ENCODE measurements at places on chromosomes 2 and 18.

DNA sequence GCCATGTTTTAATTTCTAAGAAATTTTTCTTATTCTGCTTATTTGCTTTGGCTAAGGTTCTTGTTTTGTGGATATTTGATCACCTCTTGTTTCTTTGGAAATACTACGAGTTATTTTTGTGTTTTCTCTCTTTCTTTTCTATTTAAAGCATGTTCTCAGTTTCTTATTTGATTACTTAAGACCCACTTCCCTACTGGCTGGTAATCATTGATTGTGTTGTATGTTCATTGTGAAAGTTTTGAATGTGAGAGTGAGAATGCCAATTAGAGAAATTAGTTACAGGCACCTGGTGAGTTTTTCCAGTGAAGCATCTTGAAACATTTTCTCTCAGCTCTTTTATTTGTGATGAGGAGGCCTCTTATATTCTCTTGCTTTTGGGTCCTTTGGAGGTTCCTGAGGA lies 226.7 kb upstream of the MC4R start:
- no peak for DNase-seq

GRCh38 chr2:222071911-222072310 lies 226.9 kb downstream of the PAX3 start:
- DNase-seq, result no peak

GRCh38 chr2:44687686-44688455 lies 253.6 kb upstream of the SIX3 start:
- no peak for DNase-seq

DNA sequence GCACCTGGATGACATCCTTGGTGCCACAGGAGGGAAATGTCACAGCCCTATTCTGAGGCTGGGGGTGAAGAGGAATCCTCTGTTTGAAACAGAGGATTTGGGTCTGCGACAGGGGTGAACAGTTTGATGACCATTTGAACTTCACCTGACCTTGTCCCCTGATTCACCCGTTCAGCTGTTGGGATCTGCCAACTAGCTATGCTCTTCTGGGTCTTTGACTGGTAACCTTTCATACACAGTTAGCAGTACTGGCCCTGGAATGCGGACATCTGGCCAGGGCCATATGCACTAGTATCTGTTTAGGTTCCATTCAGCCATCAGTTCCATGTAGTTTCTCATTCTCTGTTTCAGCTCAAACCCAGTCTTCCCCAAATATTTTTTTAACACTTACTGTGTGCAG lies 72.6 kb upstream of the MCFD2 start:
- DNase-seq, result no peak

- no peak for DNase-seq
Observed at GRCh38 chr2:222440673-222441422, 16.5 kb downstream of the SGPP2 start.

DNA sequence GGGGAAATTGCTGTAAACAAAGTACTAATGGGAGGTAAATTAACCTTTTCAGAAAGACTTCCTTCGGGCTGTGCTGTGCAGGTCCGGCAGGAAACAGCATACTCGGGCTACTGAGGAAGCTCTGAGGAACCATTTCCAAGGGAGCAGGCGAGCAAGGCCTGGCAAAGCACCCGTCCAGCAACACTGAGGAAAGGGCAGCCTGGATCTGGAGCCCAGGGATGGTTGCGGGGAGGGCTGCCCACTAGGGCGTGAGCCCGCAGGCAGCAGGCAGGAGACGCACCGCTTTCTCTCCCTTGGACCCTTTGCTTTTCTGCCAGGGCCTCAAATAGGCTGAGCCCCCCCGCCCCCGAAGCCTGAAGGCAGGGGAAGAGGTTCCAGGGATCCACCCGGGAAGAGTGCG lies 89.5 kb downstream of the SOX11 start:
- DNase-seq, result no peak

GRCh38 chr2:19124135-19124534 lies 234.3 kb downstream of the OSR1 start:
- DNase-seq, result no peak

- DNase-seq, result no peak
Observed at GRCh38 chr18:50791599-50792438, 28.0 kb downstream of the MRO start.

DNA sequence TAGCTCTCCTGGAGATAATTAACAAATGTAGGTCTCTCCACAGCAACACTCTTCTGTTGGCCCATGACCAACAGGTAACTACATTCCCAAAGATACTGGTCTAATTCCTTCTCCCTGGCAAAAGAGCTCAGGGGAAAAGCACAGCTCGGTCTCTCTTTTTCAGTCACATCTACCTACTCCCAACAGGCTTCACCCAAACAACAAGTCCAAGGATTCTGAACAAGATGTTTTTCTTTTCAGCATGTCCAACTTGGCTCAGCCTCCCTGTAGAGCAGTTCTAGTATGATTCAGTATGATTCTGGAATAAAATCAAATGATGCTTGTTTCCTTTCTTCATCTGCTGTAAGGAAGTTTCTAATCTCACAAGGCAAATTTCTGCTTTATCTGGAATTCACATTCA lies 1704.8 kb upstream of the PIK3C3 start:
- DNase-seq, result no peak

GRCh38 chr2:125837128-125837527 lies 818.8 kb upstream of the GYPC start:
- DNase-seq, result peak; percentile 97

GRCh38 chr18:69943021-69943420 lies 4.7 kb downstream of the CD226 start:
- no peak for DNase-seq

GRCh38 chr2:11175293-11175795 lies 20.1 kb downstream of the SLC66A3 start:
- no peak for DNase-seq

DNA sequence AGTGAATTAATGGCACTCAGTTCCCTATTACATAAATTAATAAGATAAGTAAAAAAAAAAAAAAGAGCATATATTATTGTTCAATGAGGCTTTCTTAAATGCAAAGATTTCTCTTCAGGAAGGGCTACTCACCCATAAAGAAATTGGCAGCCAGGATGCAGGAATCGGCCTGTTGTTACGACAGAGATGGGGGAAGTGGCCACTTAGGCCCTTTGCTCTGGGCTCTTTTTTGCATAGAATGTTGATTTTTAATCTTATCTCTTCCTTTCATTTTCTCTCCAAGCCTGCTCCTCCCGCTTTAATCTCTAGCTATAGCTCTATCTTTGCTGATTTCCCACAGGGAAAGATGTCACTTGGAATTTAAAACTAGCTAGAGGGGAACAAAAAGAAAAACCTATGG lies 391.8 kb upstream of the CRIM1 start:
- DNase-seq, result no peak

DNA sequence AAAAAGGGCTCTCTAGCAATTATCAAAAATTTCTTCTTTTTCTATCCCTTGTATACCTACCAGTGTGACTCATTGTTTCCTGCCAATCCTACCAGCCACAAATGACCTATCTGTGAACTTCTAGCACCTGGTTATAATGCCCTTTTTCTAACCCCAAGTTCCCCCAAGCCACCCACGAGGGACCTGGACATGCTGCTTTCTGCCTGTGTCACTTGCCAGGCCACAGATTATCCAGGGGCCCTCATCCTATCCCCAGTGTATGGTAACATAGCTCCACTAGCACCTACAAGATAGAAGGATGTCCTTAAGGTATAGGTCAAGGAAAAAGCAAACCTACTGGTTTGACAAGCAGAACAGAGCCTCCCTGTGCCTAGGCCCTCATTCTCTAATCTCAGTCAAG lies 26.8 kb downstream of the AAK1 start:
- no peak for DNase-seq

GRCh38 chr2:97745474-97746174 lies 32.2 kb downstream of the ZAP70 start:
- DNase-seq, result no peak

DNA sequence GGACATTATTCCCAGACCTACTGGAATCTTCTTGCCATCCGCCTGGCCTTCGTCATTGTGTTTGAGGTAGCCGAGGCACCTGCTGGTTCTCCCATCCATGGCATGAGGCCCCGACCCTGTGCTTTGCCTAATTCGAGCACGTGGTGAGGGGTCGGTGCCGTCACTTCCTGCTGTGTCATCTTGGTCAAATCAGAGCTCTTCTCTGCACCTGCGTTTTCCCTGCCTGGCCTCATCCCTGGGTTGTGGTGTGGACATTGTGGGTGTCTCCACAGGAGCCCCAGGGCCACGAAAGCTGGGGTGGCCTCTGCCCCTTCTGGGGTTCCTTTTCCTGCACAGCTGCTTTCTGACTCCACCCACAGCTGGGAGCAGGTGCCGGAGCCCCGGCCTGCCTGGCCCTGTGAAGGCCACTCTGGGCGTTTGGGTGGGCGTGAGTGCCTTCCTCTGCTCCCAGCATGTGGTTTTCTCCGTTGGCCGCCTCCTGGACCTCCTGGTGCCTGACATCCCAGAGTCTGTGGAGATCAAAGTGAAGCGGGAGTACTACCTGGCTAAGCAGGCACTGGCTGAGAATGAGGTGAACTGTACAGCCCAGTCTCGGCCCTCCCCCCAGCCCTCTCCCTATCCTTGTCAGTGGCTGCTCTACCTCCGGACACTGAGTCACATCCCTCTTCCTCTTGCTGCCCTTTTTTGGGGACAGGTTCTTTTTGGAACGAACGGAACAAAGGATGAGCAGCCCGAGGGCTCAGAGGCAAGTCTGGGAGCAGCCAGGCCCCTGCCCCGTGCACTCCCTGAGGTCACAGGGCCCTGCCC lies 34.9 kb downstream of the ANO7 start:
- DNase-seq, result no peak

DNA sequence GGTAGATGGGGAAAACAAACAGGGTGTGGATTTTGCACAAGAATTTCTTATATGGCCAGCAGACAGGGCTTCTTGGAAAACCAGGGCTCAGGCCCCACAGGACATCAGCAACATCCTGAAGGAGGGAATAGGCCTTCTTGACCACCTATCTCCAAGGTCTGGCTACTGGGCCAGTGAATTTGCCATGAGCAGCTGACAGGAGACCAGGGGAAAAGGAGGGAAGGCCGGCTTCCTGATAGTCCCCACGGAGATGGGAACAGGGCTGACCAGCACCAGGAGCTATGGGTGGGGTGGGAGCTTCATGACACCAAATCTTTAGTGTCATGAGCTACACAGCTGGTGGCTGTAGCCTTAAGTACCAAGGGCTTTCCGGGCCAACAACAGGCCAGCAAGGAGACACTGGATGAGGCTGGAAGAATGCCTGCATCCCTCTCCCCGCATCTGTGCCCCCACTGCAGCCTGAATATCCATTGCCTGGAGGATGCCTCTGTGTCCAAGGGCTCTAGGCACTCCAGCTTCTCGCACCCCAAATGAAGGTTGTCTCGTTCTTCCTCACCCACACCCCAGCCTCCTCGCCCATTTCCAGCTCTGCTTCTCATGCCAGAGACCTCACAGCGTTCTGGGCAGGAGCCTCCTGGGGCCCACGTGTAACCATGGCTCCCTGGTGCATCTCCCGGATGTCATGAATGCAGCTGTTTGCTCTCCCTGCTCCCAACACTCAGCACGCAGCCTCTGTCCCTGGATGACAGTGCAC lies 74.8 kb downstream of the EMX1 start:
- DNase-seq, result no peak

- no peak for DNase-seq
Observed at GRCh38 chr2:45003579-45004551, 5.4 kb downstream of the SIX2 start.

DNA sequence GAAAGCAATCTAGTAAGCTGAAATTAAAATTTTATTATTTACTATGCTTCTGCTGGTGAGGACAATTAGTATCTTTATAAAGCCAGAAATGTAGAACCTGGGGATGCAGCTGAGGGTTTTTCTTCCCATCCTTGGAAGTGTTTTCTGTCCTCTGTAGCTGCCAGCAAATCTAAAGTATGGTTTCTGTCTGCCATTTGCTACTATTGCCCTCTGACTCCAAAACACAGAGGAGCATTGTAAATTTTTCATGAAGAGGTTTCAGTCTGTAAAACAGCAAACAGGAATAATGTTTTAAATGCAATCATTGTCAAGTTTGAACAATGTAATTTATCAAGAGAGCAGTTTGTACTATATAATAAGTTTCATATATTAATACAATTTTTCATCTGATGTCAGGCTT lies 258.8 kb downstream of the ZNF407 start:
- peak; percentile 66 for DNase-seq

DNA sequence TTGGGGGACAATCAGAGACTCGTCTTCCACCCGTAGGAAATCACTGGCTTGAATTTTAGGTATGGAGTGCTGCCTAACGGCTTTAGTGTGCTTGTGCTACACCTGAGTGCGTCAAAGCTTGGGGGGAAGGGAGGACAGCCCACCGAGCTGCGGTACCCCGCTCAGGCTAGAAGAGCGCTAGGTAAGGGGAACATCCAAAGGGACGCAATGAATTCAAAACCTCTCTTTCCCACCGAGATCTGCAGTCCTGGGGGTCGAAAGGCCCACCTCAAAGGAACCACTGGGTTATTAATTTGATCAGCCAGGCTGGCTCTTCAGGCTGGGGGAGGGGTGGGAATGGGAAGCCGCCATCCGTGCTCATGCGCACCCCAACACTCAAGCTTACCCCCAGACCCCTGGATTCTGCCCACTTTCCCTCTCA lies 2.7 kb downstream of the EPHA4 start:
- DNase-seq, result peak; percentile 83

DNA sequence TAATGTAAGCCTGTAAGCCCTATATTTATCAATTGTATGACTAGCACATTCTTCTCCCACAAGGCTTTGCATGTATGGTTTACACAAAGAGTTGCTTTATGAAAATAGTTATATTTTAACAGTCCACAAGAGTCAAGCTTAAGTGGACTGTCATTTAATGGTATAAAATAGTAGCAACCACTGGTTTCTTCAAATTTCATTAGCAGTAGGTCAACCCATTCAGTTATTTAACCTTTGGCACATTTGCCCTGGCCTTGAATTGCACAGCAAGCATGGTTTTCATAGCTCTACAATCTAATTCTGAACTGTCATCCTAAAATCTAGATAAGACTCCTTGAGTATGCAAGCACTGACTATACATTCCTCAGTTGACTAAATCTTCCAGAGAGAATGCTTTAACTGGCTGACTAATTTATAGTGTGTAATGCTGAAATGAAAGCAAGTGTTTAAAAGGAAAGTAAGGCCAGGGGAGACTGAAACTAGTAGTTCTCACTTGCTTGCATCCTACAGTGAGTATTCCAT lies 1.8 kb downstream of the DPP4 start:
- no peak for DNase-seq

DNA sequence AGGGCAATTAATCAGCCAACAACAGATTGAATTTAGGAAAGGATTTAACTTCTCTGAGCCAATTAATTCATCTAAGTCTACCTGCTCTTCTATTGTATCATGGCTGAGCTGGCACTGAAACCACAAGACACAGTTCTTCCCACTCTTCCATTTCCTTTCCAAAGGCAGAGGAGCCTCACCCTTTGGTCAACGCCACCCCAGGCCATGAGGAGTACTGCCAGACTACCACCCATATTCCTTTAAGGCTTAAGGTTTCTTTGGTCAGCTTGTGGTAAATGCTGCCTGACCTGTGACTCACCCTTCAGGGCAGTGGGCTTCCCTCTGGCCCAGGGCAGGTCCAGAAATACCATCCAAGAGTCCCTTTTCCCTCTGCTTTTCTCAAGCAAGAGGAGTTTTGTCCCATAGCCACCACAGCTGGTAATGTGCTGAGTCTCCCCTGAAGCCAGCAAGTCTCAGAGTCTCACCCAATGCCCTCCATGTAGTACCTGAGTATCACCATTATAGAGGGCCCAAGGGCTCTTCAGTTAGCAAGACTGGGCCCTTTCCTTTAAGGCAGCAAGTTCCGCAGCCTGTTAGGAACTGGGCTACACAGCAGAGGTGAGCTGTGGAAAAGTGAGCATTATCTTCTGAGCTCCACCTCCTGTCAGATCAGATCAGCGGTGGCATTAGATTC lies 900.5 kb upstream of the CRIM1 start:
- DNase-seq, result no peak
